ENCODE measurements at places on chromosomes 6 and 20.

DNA sequence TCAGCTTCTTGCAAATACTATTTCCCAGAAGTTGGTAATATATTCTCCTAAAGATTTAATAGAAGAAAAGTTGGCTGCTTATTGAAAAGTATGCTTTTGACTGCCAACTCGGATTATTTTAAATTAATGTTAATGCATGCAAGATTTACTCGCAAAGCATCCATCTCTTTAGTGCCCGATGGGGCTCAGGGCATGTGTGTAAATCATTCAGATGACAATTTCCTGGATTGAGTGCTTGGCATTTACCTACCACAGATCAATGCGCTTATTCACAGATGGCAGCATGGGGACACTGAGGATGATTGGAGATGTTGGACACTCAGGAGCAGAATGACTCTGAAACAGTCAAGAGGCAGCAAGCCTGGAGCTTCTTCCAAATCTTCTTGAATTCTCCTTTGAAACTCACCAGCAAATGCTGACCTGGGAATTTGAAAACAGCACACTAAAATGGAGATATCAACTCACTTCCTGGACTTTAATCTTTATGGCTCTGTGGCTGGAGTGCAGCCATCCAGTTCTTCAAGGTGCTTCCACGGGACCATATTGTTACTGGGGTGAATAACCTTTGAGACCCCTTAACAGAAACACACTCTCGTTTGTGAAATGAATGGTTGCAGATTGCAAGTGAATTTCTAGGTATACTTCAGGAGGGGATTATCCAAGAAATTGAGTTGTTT lies 34.1 kb upstream of the TIAM2 start:
- DNase-seq = no peak

DNA sequence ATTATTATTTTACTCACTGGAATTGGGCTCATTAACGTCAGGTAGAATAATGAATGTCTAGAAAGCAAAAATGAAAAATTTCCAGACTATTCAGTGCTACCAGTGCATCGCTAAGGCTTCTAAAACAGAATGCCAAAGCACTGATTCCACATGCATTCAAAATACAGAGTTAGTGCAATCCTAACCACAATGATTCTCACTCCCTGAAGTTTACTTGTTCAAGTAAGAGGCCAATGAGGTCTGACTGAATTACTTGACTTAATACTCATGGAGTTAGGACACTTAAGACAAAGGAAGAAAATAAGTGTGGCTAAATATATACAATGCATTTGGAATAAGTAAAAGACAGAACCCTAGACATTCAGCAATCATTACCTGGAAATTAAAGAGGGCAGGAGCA lies 220.5 kb downstream of the PKHD1 start:
- DNase-seq = no peak

GRCh38 chr6:144439016-144439415 lies 153.9 kb downstream of the UTRN start:
- no peak for DNase-seq

- DNase-seq = no peak
Observed at GRCh38 chr20:33559212-33559611, 69.3 kb downstream of the CBFA2T2 start.

DNA sequence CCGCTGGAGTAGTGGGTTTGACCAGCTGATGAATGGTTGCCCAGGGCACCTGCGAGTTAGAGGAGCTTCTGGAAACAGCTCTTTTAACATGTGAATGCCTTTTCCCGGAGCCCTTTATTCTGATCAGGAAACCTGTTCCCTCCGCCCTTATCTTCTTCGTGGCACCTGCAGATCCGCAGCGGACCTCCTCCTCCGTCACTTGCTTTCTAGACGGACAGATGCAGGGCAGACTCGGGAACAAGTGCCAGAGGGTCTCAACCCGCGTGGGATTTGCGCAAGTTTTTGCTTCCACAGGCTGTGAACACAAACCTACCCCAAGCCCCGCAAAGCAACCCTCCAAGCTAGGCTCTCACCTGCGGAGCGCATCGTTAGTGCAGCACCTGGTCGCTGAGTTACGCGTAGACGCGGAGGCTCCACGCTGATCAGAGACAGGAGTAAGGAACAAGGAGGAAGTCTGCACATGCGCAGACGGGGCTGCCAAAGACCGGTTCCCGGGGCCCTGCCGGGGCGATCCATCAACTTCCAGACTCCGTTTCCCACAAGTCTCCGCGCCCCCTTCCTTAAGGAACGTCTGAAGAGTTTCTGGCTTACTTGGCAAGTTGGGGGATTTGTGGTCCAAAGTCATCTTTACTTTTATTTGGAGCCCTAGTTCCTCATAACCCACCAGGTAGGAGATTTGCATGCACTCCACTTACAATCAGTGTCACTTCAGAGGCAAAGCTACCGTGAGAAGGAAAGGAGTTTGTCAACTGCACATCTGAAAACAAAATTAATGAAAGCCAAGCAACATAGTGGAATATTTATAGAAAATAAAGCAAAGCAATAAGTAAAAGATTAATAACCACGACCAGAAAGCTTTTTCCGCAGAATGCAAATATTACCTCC lies 52.7 kb upstream of the ELMO2 start:
- peak; percentile 44 for DNase-seq

DNA sequence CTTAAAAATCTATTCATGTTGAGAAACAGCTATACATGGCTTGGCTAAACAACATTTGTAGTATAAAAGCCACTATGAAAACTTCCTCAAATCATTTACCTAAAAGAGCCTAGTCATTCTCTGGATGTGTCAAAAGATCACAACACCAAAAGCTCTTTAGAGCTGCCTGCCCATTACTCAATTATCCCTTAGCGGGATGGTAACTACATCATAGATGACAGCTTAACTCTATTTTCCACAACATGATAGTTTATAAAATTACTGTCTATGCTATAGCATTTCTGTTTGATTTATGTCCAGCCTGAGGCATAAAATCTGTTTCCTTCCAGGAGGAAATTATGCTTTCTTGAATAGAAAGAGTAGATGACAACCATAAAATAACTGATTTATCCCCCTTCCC lies 777.6 kb upstream of the HS3ST5 start:
- no peak for DNase-seq

DNA sequence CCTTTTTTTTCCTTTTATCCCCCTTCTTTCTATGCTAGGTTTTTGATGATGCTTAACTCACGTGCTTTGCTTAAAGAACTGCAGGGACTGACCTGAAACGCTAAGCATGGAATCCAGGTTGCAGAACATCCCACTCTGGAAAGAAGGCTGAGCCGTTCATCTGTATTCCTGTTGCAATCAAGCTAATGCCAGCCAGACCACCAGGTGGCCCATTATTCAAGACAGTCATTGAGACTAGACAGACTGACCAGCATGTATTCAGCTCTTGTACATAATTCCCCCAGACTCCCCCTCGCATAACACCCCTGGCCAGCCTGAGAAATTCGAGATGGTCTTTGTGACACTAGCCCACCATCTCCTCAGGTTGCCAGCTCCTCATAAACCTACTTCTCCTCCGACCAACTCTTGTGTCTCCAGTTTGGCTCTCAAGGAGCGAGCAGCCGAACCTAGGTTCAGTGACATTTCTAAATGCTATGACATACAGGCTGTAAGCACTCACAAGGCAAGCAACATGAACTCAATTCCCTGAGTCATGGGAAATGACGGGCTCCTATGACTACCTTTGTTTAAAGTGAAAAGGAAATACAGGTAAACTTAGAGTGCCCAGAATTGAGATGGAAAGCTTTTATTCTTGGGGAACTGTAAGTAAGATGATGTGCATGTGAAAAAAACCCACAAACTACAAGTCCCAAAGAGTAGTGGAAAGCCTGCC lies 309.3 kb upstream of the CDYL start:
- DNase-seq = no peak

- peak; percentile 35 for DNase-seq
Observed at GRCh38 chr6:143941852-143942627, 66.0 kb downstream of the PLAGL1 start.

DNA sequence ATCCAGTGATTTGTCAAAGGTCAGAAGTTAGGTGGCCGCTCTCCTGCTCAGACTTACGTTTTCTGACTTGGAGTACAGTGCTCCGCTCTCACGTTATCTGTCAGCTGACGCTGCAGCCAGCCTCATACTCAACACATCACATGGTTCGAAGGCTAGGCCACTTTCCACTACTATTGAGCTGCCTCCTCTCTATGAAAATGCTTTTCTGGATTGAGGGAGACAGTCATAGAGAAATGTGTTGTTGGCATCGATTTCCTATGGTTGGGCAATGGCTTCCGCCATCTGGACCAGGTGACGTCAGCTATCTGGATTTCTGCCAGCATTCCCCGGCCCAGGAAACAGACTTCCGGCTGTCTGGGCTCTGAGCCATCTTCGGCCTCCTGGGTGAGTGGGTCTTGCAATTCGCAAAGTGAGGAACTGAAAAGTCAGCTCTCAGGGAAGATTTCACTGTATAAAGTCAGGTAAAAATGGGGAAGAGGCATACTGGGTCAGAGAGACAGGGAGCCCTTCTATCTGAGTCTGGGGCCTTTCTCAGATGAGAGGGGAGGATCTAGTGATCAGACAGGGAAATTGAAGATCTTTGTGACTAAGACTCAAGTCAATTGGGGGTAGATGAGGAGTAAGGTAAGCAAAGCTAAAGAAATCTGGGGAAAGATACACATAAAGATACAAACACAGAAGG lies 37.5 kb upstream of the IER3 start:
- DNase-seq = peak; percentile 69

DNA sequence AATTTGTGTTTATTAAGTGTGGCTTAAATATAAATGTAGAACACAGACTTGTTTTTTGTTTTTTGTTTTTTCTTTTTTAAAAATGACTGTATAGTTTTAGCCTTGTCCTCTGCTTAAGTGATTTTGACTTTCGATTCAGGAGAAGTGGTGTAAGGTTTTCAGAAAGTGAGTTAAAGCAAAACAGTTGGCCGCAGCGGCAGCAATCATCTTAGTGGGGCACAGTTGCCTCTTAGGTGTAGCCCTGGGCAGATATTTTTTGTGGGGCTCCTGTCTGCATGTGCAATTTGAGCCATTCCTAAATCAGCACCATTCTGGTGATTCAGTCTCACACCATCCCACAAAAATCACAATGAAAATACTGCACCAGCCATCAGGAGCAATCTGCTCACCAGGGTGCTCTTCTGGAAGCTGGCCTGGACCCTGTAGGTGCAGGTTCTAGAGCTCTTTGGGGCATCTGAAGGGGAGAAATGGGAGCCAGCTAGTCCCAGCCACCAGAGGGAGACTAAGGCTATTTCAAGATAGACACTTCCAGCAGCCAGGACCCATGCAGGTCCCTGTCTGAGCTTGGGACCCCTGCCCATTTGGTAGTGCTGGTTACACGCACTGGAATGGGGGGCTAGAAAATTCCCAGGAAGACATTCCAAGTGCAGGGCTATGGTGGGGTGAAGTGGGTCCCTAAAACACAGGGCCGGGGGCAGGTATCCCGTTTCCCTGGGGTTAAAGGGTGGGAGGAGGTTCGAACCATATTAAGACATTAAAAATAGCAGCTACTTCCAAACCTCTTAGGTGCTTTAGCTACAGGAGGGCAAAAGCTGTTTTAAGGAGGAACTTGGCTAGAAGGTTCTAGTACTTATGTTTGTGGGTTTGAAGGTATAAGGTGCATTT lies 156.6 kb downstream of the NFATC2 start:
- DNase-seq = no peak

GRCh38 chr6:98769546-98769945 lies 64.8 kb upstream of the POU3F2 start:
- DNase-seq = peak; percentile 9

DNA sequence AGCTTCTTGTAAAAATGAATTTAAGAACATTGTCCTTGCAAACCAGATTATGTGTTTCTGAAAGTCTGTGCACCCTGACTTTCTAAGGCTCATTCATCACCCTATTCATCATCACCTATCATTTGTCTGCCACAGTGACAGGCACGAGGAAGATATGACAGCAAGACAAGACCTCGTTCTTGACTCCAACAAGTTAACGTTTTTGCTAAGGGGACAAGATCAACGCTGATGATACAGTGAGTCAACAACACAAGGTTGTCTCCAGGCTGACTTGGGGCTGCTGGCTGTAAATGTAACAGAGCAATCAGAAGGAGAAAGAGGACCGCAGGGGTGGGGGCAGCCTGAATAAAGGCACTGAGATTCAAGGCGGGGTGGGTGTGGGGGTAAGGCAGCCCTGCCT lies 94.2 kb downstream of the FOXC1 start:
- no peak for DNase-seq

DNA sequence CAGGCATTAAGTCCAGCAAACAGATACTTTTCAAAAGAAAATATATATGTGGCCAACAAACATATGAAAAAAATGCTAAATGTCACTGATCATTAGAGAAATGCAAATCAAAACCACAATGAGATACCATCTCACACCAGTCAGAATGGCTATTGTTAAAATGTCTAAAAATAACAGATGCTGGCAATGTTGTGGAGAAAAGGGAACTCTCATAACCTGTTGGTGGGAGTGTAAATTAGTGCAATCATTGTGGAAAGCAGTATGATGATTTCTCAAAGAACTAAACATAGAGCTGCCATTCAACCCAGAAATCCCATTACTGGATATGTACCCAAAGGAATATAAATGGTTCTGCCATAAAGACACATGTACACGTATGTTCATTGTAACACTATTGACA lies 20.6 kb downstream of the KCNQ5 start:
- DNase-seq = no peak

- DNase-seq = no peak
Observed at GRCh38 chr20:63325021-63325471, 32.1 kb downstream of the COL20A1 start.

DNA sequence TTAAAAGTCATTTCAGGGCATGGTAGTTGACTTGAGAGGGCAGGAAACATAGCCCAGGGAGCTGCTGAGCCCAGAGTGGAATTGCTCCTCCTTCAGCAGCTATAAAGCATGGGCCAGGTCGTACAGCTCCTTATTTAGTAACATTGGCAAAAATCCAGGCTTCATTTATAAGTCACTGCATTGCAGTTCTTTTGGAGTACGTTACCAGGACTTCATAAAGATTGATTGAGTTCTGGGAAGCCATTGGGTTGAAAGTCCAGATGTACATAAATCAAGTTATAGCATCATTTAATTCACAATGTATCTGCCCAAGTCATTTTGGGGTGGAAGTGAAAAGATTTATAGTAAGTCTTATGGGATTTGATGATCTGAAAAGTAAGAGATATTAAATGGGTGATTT lies 53.0 kb upstream of the ANKEF1 start:
- DNase-seq = no peak

GRCh38 chr6:112879920-112880413 lies 532.8 kb downstream of the RFPL4B start:
- no peak for DNase-seq

DNA sequence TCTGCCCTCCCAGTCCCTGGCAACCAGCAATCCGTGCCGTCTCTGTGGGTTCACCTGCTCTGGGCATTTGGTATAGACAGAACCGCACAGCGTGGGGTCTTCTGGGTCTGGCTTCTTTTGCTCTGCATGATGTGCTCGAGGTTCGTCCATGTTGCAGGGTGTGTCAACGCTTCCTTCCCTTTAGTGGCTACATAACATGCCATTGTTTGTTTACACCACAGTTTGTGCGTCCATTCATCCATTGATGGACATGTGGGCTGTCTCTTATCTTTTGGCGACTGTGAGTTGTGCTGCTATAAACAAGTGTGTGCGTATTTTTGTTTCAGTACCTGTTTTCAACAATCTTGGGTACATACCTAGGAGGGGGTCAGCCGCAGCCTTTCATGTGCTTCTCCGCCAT lies 149.5 kb upstream of the RPS6KA2 start:
- DNase-seq = peak; percentile 22

- no peak for DNase-seq
Observed at GRCh38 chr6:32073613-32074012, 35.4 kb downstream of the CYP21A2 start.

GRCh38 chr20:33851842-33852466 lies 40.8 kb downstream of the CHMP4B start:
- no peak for DNase-seq

GRCh38 chr6:106063448-106063850 lies 22.7 kb upstream of the PRDM1 start:
- DNase-seq = no peak
